Cardiac fibroblast (primary cell): ENCODE measurements at places on chromosomes 12 and 14.
A peak's percentile ranks its signal among the peaks of the same experiment; 100 is the strongest.

- no peak for DNase-seq
Measured at GRCh38 chr14:51507511-51507905, 144.2 kb upstream of the FRMD6 start.

DNA sequence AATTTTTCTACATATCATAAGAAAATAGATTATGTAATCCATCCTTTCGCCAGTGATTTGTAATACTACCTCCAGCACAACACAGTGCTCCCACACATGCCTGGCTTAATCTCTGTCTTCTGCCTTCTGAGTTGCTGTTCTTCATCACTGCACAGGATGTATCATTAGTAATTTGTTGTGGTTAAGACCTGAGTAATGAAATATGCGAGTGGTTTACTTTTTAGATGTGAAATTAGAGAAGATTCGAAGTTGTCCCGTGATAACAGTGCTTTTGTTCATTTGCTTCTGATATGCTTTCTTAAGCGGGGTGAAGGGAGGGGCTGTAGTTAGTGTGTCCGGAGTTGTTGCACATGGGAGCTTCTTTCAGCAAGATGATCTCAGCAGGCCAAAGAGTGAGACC, 18.1 kb downstream of the KRT85 start:
- peak; percentile 42 for DNase-seq

DNA sequence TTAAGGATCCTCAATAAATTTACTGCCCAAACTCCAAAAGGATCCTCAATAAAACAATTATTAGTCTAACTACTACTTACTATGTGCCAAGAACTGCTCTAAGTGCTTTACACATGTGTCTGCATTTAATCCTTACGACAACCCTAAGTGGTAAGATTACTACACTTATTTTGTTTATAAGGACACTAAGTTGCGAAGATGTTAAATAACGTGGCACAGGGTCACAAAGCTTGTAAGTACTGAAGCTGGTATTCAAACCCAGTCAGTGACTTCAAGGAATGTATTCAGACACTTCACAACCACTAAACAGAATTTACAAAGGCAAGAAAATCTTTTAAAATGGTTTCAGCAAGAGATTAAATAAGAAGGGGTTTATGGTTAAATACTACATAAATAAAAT, 13.0 kb downstream of the FERMT2 start:
- DNase-seq = no peak

- no peak for DNase-seq
Measured at GRCh38 chr12:75613981-75614380, 102.6 kb upstream of the KRR1 start.

DNA sequence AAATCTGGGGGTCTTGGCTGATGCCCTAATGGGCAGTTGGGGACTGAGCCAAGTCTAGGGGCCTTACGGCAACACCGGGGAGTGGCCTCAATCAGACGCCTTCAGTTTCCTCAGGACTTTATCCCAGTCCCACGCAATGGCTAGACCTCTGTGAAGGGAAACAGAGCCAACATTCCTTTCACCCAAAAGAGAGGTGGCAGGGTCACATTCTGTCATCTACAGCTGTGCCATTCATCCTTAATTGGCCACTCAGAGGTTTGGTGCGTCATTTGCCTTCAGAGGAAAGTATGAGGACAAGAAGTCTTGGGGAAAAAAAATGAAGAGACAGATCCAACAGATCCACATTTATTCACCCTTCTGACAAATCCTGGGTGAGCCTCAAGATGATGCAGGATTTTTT, 166.9 kb upstream of the AVPR1A start:
- DNase-seq = no peak

DNA sequence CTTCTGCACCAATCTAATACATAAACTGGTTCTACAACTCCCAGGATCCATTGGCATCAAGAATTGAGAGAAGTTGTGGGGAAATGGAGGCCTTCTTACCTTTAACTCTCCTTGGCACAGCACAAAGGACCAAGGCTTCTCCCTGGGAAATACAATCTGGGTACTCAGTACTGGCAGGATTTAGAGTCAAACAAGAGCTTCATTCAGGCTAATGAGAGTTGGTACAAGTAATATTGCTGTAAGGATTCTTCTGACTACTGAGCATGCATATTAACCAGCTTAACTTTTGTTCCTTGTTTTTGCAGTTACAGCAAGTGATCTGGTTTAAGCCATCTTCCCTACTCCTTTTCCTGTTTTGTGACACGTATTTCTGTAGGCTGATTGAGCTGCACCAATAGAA, 76.2 kb upstream of the FERMT2 start:
- no peak for DNase-seq

DNA sequence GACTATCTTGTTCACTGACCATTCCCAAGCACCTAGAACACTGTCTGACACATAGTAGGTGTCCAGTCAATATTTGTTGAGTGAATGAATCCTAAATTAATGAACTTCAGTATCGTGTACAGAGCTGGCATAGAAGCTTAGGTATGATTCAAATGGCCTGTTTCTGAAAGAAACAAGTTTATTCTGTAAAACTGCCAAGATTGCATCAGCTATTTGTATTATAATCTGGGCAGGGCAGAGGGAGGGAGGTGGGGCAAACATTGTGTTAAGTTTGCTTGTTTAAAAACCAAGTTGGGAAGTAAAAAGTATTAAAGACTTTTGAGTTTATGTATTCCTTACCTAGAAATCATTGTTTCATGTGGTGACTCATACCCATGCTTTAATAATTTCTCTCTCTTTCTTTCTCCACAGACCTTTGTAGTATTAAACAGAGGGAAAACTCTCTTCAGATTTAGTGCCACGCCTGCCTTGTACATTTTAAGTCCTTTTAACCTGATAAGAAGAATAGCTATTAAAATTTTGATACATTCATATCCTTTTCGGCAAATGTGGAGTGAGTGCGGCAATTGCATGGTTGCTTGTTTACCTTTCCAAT, 92.8 kb downstream of the SCN8A start:
- DNase-seq = peak; percentile 81

- DNase-seq = no peak
Measured at GRCh38 chr12:70241845-70242244, 1.4 kb upstream of the CNOT2 start.

GRCh38 chr14:105532735-105533141, 6.4 kb downstream of the TMEM121 start:
- DNase-seq = peak; percentile 26

DNA sequence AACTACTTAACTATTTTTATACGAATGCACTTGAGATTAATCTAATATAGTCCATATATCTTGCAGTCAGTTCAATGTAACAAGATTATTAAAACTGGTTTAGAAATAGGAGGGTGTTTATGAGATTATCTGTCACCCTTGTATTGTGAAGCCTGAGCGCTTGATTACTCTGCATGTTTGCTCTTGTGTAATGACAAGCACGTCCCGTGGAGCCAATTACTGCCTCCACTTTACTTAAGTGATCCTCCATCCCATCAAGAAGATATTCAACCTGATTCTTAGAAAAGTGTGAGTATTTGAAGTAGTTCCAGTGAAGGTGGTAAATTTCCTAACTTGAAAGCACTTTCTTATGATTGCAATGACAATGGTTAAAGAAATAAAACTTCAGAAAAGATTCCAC, 415.2 kb upstream of the GARIN6 start:
- no peak for DNase-seq

- DNase-seq = no peak
Measured at GRCh38 chr12:9776781-9777180, 16.1 kb upstream of the CD69 start.

DNA sequence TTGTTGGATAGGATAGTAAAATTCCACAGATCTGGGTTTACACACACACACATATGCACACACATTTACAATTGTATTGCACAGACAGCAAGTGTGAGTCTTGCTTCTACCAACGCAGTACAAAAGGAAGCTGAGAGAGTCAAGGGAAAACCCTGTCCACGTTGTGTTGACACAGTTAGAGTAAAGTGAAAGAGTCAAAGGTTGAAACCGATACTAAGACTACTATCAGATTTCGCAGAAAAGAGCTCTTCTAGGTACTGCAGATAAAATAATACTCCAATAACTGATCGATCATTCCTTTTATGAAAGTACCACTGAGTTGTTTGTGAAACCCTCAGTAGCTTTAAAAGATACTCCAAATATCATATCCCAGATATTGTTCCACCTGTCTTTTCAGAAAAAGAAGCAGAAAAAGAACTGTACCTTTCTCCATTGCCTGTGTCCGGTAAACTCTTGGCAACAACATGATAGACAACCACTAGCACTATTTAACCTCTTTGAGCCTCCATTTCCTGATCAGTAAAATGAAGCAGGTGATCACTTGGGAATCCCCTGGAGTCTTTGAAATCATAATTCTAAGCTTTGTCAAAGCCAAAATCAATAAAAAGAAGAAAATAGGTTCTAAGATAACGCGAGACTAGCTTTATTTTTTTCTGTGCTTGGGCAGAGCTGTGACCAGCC, 224.6 kb upstream of the FOXN3 start:
- no peak for DNase-seq

DNA sequence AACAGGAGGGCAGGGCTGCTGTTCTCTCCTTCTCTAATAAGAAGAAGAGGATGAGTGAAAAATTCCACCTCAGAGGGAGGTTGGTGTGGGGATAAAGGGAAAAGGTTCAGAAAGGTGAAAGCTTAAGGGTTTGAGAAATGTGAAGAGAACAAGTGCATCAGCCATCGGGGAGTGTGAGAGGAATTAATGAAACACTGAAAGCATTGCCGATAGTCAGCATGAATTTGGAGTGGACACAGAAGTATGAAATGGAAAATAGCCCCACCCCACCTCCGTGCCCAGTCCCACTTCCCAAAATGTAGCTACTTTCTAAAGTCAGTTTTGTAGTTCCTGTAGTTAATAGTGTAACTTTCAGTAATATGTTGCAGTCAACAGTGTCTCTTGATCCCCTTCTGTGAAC, 33.4 kb downstream of the DIP2B start:
- no peak for DNase-seq

DNA sequence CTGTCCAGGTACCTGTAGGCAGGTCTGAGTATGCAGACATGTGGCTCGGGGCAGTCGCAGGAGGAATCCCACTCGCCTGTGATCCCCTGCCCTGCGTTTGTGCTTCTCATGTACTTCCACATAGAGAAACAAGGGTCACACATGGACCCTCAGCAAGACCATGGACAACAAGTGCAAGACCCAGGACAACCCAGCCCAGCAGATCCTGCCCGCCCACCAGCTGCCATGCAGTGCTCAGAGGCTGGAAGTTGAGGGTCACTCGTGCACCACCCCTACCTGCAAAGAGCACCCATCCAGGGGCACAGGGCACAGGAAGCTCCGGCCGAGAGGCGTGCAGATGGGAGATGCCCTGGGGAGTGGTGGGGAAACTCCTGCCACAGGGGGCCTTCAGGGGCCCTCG, 67.5 kb upstream of the C14orf180 start:
- DNase-seq = no peak

GRCh38 chr14:91125271-91125660, 11.4 kb downstream of the DGLUCY start:
- no peak for DNase-seq

GRCh38 chr12:10369557-10370415, 20.1 kb downstream of the KLRK1 start:
- no peak for DNase-seq

DNA sequence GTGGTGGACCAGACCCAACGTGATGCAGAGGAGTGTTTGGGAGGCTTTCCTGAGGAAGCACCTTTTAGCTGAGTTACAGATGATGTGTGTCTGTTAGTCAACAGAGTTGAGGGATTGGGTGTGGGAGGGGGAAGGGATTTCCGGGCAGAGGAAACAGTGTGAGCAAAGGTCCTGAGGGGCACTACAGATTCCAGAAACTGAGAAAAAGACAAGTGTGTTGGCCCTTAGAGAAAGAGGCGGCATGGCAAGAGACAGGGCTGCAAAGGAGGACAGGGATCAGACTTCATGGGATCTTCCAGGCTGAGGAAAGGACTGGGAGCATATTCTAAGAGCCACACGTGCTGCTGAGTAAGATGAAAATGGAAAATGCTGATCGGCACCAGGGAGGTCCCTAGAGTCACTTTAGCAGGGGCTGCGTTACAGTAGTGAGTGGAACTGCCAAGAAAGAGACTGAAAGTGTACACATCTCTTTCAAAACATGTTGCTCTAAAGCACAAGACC, 9.4 kb upstream of the RPS6KL1 start:
- peak; percentile 46 for DNase-seq

- DNase-seq = no peak
Measured at GRCh38 chr12:45478931-45479330, 250.6 kb upstream of the ARID2 start.

DNA sequence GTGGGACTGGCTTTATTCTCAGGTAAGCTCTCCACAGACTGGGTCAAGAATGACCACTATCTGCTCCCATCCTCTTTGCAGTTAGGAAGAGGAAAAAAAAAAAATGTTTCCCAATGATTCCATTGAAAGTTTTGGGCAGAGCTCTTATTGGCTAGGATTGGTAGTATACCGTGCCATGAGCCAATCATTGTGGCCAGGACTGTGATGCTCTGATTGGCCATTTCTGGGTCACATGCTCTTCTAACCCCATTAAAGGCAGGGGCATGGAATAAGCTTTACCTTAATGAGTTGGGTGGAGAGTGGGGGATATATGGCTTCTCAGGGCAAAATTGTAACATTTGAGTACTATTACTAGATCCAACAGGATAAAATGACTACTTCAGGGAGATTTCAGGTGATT, 49.4 kb upstream of the WSCD2 start:
- DNase-seq = no peak

DNA sequence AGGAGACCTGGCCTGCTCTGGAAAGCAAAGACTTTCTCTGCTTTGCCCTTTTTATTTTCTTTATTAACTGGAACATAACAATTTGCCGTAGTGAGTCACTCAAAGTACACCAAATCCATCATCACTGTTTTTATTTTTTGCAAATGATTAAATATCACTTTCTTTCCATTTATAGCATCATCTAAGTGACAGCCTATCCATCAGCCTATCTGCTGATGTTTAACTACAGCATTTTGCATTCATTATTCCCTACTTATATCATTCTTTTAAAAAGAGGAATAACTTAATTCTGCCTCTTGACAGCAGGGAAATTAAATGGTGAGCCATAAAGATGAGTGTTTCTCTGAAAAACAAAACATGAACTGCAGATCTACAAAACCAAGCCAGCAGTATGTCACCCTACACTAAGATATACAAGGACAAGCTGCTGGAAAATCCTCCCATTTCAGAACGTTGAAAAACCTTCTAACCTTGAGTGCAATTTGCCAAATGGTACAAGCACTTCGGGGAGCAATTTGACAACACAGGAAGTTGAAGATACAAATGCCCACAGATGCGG, 821.3 kb upstream of the TMEM132C start:
- DNase-seq = no peak

DNA sequence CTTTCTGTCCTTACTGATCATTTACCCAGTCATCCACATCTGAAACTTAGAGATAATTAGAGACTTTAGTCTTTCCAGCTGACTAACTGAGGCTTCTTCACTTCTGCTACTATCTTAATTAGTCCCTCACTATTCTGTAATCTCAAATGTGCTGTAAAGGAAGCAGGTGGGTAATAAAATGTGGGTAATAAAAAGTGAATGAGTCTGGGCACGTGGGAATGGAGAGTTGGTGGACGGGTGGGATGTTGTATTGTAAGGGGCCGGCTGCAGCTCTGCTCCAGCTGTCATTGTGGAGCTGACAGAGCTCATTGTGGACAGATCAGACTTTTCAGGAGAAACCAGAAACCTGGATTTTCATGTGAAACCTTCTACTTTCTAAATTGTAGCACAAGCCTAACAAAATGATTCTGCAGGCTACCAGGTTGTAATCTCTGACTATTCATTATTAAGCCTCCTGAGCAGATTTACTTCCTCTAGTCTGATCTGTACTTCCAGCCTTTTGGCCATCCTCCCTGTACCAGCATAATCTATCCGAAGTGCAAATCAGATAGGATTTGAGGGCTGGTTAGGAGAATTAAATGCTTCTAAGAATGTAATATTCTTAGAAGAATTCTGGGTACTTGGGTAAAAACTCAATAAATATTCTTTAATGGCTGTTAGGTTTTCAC, 42.0 kb upstream of the BMAL2 start:
- DNase-seq = no peak

- DNase-seq = no peak
Measured at GRCh38 chr12:75943730-75944096, 87.9 kb downstream of the PHLDA1 start.
